ENCODE measurements at places on chromosomes 11 and 22.

DNA sequence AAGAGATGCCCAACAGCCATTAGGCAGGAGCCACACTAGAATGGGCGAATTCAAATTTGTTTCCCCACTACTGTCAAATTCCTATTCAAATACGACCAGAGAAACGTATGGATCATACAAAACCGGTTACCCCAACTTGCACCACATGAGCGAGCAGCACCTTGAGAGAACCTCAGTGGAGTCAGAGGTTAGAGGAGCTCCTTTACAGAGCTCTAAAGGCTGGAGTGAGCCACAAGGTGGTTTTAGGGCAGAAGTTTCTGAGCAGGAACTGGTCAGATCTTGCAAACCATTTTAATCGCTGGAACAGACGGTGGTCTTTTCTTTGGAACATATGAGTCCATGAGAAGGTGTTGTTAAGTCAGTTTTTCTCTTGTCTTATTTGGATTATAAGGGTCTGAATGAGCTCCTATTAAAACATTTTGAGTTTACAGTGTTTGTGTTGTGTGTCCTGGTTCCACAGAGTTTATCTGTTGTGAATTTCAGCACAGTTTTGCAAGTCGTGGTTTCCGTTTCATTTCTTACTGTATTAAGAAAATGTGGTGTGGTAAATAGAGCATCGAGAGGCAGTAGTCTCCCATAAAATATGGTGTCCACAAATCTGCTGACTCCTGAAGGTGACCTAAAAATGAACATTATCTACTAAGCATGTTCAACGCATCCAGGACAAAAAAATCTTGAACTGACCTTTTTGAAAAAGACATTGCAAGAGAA, 471.7 kb downstream of the NTM start:
- DNase-seq, result no peak

GRCh38 chr11:127073621-127074020, 73.1 kb upstream of the KIRREL3 start:
- no peak for DNase-seq

- DNase-seq, result no peak
These were observed 142.4 kb downstream of the DSCAML1 start for GRCh38 chr11:117654281-117655255.

DNA sequence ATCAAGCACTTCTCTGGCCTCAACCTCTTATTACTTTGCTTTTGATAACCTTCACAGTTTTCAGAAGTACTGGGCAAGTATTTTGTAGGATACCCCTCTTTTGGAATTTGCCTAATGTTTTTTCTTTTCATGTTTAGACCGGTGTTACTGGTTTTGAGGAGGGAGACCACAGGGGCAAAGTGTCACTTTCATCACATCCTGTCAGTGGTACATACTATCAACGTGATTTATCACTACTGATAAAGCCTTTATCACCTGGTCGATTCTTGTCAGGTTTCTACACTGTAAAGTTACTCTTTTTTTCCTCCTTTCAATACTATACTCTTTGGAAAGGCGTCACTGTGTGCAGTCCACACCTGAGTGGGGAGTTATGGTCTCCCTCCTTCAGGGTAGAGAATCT, 26.7 kb downstream of the QSER1 start:
- no peak for DNase-seq

- DNase-seq, result no peak
These were observed 54.8 kb upstream of the FDX1 start for GRCh38 chr11:110374921-110375320.

DNA sequence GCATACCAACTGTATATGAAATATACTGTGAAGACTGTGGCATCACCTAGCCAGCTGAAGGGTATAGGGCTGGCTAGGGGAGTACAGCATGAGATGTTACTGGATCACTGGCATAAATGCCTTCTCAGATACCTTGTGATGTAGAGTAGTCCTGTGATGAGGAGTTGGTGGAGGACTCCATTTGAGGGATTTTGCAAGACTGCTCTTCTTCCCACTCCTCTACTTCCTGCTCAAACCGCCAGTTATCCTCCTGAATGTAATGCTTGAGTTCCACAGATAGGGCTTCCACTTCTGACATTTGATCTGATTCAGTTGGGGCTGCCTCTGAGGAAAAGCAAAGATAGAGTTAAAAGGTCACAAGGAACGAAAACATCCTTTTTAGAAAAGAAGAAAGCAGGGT, 29.3 kb downstream of the CLDN25 start:
- no peak for DNase-seq

DNA sequence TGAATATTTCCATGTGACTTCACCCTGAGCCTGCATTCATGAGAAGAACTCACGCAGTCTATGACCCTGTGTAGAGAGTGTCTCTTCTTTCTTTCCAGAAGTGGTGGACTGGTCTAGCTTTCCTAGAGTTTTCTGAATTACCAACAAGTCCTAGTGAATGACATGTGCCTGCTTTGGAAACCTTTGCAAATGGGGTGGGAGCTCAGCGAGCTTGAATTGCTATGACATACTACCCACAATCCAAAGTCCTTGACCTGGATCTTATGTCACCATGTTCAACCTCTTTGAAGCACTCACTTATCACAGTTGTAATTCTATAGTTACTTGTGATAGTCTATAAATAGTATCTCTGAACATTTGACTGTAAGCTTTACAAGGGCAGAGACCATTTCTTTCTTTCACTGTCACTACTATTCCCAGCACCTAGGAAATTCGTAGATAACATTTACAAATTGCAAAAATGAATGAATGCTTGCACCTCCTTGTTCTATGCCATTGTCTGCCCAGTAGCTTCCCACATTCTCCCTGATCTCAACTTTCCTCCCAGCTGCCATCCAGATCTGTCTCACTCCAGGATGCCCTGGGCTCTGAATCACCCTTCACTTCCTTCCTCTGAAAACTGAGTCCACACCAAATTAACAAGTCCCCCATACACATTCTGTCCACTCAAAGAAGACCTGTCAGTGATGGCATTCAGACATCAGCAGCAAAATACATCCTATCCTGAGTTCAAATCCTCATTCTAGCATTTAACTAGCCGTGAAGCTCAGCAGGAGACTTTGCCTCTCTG, 201.9 kb upstream of the SESN3 start:
- no peak for DNase-seq

Measured in stimulated activated CD4-positive, alpha-beta T cell treated with anti-CD3 and anti-CD28 coated beads, Interleukin-1b, Interleukin-23, amount 100 ng/mL, for 48 hours (primary cell).